Mesothelial cell of epicardium (in vitro differentiated cells): ENCODE measurements at places on chromosomes 3 and 15. TPM values are rescaled to one million over a fixed set of nuclear protein-coding genes. Genes with fewer than 3 reads are reported as not detected.

DNA sequence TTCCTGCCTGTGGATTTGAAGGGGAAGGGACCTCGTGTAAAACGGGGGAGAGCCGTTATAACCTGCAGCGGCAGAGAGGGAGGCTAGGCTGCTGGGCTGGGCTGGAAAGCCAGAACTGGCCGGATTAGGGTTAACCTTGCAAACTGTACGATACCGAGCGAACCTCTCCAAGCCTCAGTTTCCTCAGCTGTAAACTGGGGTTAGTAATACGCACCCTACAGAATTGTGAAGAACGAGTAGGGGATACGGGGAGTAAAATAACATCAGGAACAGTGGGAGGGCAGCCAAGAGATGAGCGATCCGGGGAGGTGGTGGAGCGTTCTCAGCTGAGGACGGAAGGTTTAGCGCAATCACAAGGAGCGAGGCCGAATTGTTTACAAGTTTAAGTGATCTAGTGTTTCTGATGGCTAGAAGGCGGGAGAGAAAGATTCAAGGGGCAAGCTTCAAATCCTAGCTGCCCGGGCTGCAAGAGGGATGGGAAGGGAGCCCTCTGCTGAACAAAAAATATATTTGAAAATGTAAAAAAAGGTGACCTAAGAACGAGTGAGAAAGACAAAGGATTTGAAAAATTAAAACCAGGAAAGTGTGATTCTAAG, 768 bp upstream of the SEMA5B start:
- peak overlapping the region; percentile 65 for H3K4me3 ChIP-seq
- H3K36me3 ChIP-seq = no peaks in the 10 kb centered on the region
- peaks cover 63% of the 10 kb centered on the region for H3K27me3 ChIP-seq
- H3K27ac ChIP-seq = no peak overlapping the region
- peaks cover 20% of the 10 kb centered on the region for H3K4me1 ChIP-seq

GRCh38 chr3:112115806-112116383, 17.2 kb downstream of the GCSAM start:
- no peaks in the 10 kb centered on the region for H3K27me3 ChIP-seq
- no peak overlapping the region for H3K27ac ChIP-seq
- no peaks in the 10 kb centered on the region for H3K36me3 ChIP-seq
- no peak overlapping the region for H3K4me3 ChIP-seq
- no peak for DNase-seq

GRCh38 chr3:89577637-89578530, 470.5 kb downstream of the EPHA3 start:
- H3K27me3 ChIP-seq = no peaks in the 10 kb centered on the region
- H3K4me3 ChIP-seq = no peak overlapping the region
- peaks cover 13% of the 10 kb centered on the region for H3K4me1 ChIP-seq
- no peak for DNase-seq
- no peaks in the 10 kb centered on the region for H3K36me3 ChIP-seq

DNA sequence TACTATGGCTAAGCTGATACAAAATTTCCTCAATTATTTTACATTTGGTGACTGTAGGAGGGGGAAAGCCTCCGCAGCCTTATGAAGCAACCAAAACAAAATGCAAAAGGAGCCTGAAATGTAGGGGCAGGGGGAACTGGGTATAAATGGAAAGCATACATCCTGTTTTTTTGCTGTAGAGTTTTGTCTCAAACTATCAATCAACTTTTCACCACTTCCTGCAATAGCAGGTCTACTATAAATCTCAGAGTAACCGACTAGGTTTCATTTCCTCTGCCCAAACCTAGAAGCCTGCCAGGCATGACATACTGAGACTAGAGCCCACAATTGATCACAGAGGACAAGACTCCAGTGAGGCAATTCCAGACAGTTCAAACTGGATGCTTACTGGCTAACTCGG, 91.3 kb downstream of the SHQ1 start:
- H3K4me3 ChIP-seq = no peak overlapping the region
- no peak overlapping the region for H3K27ac ChIP-seq
- DNase-seq = no peak
- peaks cover 5% of the 10 kb centered on the region for H3K36me3 ChIP-seq

Gene MITF
- 6.9 to 8.2 TPM (median 7.0 TPM) in 3 replicates for total RNA-seq

GRCh38 chr3:117488983-117489382, 779.4 kb downstream of the TUSC7 start:
- peaks cover 1% of the 10 kb centered on the region for H3K4me1 ChIP-seq
- H3K27ac ChIP-seq = no peak overlapping the region
- DNase-seq = no peak
- peaks cover 22% of the 10 kb centered on the region for H3K27me3 ChIP-seq

GRCh38 chr3:185744997-185745843, 79.6 kb downstream of the IGF2BP2 start:
- H3K4me1 ChIP-seq = peaks cover 41% of the 10 kb centered on the region
- no peak for DNase-seq
- H3K27ac ChIP-seq = peak overlapping the region; percentile 72
- H3K4me3 ChIP-seq = no peak overlapping the region
- H3K27me3 ChIP-seq = no peaks in the 10 kb centered on the region
- H3K36me3 ChIP-seq = peaks cover 1% of the 10 kb centered on the region

- no peak overlapping the region for H3K4me3 ChIP-seq
- H3K27ac ChIP-seq = no peak overlapping the region
- DNase-seq = no peak
- H3K36me3 ChIP-seq = no peaks in the 10 kb centered on the region
Observed at GRCh38 chr3:176505878-176506621, 691.2 kb downstream of the TBL1XR1 start.

- no peaks in the 10 kb centered on the region for H3K27me3 ChIP-seq
- H3K4me1 ChIP-seq = peaks cover 15% of the 10 kb centered on the region
- no peak for DNase-seq
- H3K36me3 ChIP-seq = no peaks in the 10 kb centered on the region
- no peak overlapping the region for H3K4me3 ChIP-seq
- no peak overlapping the region for H3K27ac ChIP-seq
Observed at GRCh38 chr3:31373681-31374080, 159.0 kb upstream of the STT3B start.

DNA sequence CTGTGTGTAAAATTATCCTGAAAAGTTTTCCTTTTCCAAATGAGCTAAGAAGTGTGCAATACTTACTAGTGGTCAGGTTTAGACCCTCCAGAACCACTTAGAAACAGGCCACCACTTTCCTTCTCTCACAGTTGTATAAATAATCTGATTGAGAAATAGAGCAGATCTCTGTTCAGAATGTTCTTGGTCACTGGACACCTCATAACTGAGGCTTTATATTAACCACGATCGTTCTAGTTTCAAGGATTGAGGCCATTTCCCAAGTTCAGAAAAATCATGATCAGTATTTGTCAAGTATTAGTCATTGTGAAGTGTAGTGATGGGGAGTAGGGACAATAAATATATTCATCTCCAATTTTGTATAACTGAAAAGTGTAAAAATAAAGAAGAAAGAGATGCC, 1.0 kb upstream of the MAP3K13 start:
- DNase-seq = no peak
- peaks cover 30% of the 10 kb centered on the region for H3K4me1 ChIP-seq
- no peaks in the 10 kb centered on the region for H3K36me3 ChIP-seq

Gene CORO2B
- 1.00 to 1.1 TPM (median 1.1 TPM) in 3 replicates for total RNA-seq

Gene GRM7
- total RNA-seq = 0.33 to 0.69 TPM (median 0.50 TPM) in 3 replicates

GRCh38 chr3:154310840-154311239, 13.4 kb downstream of the DHX36 start:
- H3K27me3 ChIP-seq = no peaks in the 10 kb centered on the region
- no peaks in the 10 kb centered on the region for H3K4me1 ChIP-seq
- DNase-seq = no peak

DNA sequence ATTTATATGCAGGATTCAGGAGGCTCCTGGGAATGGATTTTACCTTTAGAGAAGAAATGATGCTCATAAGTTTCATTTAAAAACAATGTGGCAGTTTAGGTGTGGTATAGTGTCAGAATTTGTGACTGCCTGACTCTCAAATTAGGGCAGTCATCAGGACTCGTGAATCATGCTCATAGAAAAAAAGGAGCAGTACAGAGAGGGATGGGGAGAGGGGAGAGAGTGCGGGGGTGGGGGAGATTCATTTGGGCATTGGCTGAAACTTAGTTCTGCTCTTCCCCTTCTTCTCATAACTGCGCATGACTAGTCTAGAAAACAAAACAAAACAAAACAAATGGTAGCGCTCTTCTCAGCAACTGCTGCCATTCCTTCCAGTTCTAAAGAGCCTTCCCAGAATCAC, 44.3 kb downstream of the PRTG start:
- peaks cover 17% of the 10 kb centered on the region for H3K4me1 ChIP-seq
- no peak overlapping the region for H3K27ac ChIP-seq
- H3K36me3 ChIP-seq = peaks cover 3% of the 10 kb centered on the region
- H3K4me3 ChIP-seq = no peak overlapping the region
- no peaks in the 10 kb centered on the region for H3K27me3 ChIP-seq

DNA sequence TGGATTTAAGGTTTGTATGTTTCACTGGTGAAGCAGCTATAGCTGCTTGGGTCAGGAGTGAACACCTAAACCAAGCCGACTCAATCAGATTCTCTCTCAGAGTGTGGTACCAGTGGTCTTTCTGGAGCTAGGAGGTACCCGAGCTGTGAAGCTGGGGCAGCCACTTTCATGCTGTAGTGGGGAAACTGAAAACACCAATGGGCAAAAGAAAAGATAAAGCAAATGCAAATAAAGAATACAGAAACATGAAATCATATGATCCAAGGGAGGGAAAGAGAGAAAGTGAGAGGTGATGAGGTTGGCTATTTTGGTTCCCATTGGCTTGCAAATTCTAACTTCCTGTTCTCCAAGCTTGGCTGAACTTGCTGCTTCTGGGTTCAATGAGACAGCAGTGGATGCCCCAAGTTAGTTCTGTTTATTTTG, 212.3 kb upstream of the CFAP20DC start:
- H3K4me3 ChIP-seq = no peak overlapping the region
- H3K36me3 ChIP-seq = no peaks in the 10 kb centered on the region
- H3K4me1 ChIP-seq = no peaks in the 10 kb centered on the region

GRCh38 chr15:93942269-93942694, 289.1 kb upstream of the MCTP2 start:
- H3K36me3 ChIP-seq = no peaks in the 10 kb centered on the region
- H3K4me1 ChIP-seq = no peaks in the 10 kb centered on the region
- no peak overlapping the region for H3K27ac ChIP-seq
- DNase-seq = no peak
- no peak overlapping the region for H3K4me3 ChIP-seq

DNA sequence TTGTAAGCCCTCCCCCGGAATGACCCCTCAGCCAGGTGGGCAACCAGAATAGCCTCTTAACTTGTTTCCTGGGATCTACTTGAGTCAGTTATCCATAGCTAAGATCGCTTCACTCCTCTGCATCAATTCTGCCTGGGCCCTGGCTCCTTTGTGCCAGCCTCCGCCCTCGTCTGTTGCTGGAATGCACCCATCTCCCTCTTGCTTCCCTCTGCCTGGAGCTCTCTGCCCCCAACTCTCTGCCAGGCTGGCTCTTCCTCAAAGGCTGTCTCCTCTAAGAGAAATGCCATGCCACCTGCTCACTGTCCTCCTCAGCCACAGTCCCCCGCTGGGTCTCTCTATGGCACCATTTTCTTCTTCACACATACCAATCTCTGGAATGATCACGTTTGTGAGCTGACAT, 240.8 kb downstream of the ADAMTS17 start:
- peaks cover 28% of the 10 kb centered on the region for H3K36me3 ChIP-seq
- H3K27ac ChIP-seq = peak overlapping the region; percentile 19
- DNase-seq = no peak

Gene EPHB1
- 1.2 to 1.7 TPM (median 1.3 TPM) in 3 replicates for total RNA-seq

GRCh38 chr3:62678841-62679240, 196.4 kb downstream of the CADPS start:
- H3K36me3 ChIP-seq = no peaks in the 10 kb centered on the region
- H3K4me1 ChIP-seq = peaks cover 20% of the 10 kb centered on the region
- no peak overlapping the region for H3K27ac ChIP-seq
- H3K4me3 ChIP-seq = no peak overlapping the region

GRCh38 chr3:48716508-48716981, 476 bp downstream of the IP6K2 start:
- no peak for DNase-seq
- H3K4me3 ChIP-seq = peak overlapping the region; percentile 97
- peaks cover 41% of the 10 kb centered on the region for H3K4me1 ChIP-seq
- H3K36me3 ChIP-seq = peaks cover 16% of the 10 kb centered on the region
